ENCODE measurements at places on chromosomes 7 and 10. TPM values are rescaled to one million over a fixed set of nuclear protein-coding genes. Genes with fewer than 3 reads are reported as not detected.

GRCh38 chr7:92682903-92683539 is 92.8 kb upstream of the FAM133B start:
- DNase-seq, result no peak

- no peak for DNase-seq
Measured at GRCh38 chr7:117143066-117143465, 179.8 kb downstream of the WNT2 start.

DNA sequence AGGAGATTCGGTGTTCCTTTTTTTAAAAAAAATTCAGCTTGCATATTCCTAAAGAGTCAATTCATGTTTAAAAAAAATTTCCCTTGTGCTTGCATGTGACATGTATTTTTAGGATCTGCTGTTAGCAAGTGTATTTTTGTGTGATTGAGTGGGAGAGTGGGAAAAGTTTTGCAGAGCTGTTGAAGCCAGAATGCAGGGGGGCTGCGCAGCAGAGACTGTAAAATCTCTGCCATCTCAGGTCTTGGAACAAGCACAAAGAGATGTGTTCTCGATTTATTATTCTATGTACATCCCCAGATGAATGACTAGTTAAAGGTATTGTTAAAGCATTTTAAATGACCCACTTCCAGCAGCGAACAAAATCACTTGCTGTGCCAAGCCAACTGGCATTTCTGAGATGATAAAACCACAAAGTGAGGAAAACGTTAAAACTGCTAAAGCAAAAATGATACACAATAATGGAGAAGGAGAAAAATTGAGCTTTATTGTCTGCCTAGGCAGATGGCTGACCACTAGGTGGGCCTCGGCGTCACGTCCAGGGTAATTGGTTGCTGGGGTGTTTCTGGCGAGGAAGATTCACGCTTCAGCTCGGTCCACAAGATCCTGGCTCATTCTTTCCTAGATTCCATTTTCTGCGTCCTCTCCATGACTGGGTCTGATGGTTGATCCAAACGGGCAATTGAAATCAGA is 67.0 kb upstream of the ATRNL1 start:
- DNase-seq, result no peak

ANKRD61 gene
- polyA plus RNA-seq, result 1.9 TPM

- DNase-seq, result no peak
Measured at GRCh38 chr7:155884225-155885166, 72.2 kb upstream of the SHH start.

DNA sequence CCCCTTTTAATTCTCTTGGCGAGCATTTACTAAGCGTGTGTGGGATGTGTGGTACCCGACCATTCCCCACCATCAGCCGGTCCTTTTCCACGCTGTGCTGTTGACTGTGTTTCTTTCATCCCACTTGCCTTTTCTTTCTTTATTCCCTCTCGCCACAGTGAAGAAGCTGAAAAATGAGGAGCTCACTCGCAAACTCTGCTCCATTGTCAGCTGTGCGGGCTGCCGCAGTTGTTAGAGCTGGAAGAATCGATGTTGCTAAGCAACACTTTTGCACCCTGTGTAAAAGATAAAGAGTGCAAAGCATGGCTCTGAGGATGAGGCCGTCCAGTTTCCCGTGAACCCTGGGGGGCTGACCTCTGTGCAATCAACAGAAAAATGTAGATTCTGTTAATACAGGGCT is 203.1 kb upstream of the NEBL start:
- DNase-seq, result no peak

GRCh38 chr7:44787041-44787440 is 9.4 kb upstream of the PPIA start:
- no peak for DNase-seq

DNA sequence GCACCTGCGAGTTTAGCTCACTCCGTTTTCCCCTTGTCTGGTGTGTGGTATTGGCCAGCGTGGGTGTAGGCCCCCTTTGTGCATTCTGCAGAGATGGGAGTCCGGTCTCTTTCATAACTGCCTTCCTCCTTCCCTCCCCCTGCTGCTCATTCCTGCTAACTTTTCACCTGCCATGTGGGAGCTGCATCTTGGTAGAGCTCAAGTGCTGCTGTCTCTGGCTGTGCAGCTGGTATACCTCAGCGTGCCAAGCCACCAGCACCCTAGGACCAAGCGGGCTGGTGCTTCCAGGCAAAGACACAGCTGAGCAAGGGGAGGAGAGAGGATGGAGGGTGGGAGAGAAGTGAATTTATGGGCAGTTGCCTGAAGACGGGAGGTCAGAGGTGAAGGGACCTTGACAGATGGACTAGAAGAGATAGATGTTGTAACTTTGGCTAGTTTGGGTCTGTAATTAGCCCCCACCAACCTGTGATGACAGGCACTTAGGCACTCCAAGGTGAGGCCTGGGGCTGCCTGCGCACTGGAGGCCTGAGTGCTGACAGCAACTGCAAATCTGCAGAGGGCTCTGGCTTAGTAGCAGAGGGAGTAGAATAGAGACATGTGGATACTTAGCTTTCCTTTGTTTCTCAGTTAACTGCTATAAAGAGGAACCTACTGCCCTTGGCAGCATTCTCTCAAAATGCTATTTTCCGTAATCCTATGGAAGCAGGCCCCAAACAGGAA is 148.8 kb upstream of the AGK start:
- DNase-seq, result no peak

DNA sequence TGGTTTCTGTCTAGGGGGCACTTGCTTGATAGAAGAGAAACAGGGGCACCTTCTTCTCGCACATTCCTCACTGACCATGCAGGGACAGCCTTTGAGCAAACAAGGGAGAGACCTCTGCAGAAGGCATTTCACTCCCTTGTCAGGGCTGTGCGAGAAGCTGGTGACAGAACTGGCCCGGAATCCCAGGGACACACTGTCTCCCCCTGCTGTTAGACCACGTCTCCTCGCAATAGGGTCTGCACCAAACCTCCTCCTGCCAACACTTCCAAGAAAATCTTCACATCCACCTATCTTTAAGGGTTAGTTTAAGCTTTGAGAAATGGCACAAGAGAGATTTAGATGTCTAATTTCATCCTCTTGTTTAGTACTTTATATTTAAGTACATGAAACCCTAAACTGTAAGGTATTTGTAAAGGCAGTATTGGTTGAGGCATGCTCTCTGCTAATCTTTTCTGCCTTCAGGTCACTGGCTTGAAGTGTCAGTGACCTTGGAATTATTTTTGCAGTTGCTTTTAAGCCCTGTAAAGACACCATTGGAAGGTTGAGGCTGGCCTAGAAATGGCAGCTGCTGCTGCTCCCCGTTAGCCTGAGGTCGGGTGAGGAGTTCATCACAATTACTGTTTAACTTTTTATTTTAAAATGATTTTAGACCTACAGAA is 37.0 kb downstream of the RBM20 start:
- DNase-seq, result peak; percentile 87

DNA sequence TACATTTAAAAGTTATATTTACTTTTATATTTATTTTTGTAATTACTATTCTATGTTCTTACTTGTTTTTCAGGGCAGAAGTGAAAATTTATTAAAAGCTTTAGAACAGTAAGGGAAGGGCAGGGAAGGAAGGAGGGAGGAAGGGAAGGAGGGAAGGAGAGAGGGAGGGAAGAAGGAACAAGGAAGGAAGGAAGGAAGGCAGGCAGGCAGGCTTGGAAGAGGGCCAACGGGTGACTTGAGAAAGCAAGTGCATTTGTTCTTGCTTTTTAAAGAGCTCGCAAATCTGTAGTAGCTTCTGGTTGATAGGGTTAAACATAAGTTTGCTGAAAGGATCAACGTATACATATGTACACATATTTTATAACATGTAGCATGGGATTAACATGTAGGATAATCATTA is 725.3 kb upstream of the FZD8 start:
- no peak for DNase-seq

DNA sequence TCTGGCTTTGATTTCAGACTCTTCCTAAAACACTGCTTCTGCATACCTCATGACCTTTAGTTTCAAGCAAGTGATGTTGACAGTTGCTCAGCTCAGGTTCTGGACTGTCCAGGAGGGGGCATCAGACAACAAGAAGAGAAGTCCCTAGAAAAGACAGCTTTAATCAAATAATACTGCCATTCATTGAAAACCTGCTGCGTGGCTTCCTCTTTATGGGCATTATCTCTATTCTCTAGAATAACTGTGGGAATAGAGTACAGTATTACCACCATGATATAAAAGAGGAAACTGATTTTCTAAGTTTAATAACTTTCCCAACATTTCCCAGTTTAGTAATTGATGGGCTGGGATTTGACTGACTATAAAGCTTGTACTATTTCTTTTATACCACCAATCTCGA is 170.4 kb downstream of the SNX13 start:
- DNase-seq, result peak; percentile 81

- no peak for DNase-seq
Measured at GRCh38 chr10:18545621-18546305, 105.6 kb downstream of the NSUN6 start.

GCK gene
- polyA plus RNA-seq, result 26.7 TPM

GRCh38 chr7:69696054-69696591 is 97.8 kb downstream of the AUTS2 start:
- DNase-seq, result no peak

CEP55 gene
- polyA plus RNA-seq, result 3.1 TPM

DNA sequence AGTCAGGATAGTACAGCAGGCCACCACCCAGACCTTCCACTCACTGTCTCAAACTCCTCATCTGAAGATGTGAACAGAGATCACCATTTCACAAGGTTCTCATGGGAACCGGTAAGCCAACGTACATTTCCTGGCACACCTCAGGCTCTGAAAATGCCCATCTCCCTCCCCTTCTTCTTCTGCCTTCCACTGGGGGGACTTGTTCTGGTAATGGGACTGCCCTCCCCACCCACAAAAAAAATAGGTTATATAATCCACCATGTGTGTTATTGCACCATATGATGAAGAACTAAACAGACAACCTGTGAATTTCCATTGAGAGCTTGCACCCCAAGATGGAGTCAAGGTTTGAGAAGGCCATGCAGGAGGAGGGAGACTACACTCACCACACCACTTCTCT is 42.1 kb upstream of the IKZF1 start:
- DNase-seq, result no peak

CALML3 gene
- not detected for polyA plus RNA-seq

- no peak for DNase-seq
Measured at GRCh38 chr7:84665339-84665738, 470.8 kb upstream of the SEMA3A start.

DNA sequence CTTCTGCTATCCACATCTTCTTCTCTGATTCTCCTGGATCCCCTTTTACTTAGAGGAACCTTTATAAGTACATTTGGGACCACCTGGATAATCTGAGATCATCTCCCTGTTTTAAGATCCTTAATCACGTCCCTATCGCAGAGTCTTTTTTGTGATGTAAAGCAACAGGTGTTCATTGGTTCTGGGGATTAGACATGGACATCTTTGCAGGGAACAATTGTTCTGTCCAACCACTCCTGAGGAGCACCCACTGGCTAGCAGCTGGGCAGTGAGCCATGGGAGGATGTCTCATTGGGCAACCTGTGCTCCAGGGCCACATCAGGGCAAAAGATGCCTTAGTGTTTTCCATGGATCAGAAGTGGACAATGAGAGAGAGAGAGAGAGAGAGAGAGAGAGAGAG is 56.0 kb downstream of the ZNF800 start:
- no peak for DNase-seq

- DNase-seq, result peak; percentile 97
Measured at GRCh38 chr10:78407009-78407711, 373.5 kb downstream of the RPS24 start.

GRCh38 chr7:12475362-12476063 is 71.8 kb upstream of the VWDE start:
- peak; percentile 77 for DNase-seq

DNA sequence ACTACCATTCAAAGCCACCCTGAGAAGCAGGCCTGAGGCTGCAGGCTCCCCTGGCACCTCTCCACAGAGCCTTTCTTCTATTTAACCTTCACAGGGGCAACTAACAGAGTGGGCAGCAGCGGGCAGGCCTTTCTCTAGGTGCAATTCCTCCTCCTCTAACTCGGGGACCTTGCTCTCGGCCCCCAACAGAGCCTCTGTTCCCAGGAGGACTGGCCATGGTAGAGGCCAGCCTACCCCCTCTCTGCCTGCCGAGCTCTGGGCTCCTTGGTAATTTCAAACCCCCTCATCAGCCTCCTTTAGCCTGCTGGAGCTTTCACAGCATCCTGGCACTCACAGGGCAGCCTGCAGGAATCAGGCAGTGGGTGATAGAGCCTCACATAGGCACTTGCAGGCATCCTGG is 920.8 kb upstream of the ZNF722 start:
- DNase-seq, result no peak

DNA sequence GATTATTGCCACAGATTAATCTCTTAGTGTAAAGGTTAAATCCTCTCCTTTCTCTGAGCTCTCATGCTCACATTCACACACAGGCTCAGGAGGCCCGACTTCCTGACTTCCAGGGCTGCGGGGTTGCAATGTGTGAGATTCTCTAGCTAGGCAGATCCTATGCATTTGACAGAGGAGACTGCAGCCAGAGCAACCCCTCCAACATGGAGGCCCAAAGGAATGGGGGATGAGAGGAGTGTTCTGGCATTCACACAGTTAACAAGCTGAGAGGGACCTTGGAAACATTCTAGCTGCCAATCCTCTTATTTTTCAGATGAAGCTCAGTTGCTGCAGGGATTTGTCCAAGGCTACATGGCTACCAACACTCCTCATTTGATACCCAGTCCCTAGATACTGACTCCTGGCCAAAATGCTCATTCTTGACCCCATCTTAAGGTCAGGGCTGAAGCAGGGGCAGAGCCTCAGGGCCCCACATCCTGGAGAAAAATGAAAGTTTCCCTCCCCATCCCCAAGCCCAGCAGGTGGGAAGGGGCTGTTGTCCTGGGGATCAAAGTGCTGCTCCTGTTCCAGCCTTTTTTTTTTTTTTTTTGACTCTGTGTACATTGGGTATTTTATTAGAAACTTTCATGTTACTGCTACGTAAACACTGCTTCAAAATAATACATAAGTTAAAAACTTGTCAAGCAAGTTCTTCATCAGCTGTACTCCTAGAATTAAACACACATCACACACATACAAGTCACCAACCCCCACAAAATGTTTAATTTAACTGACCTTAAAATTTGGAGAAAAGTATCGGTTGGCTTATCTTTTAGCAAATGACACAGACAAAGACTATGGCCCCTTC is 325.6 kb downstream of the PLXNA4 start:
- no peak for DNase-seq

PLEKHS1 gene
- polyA plus RNA-seq, result not detected

DNA sequence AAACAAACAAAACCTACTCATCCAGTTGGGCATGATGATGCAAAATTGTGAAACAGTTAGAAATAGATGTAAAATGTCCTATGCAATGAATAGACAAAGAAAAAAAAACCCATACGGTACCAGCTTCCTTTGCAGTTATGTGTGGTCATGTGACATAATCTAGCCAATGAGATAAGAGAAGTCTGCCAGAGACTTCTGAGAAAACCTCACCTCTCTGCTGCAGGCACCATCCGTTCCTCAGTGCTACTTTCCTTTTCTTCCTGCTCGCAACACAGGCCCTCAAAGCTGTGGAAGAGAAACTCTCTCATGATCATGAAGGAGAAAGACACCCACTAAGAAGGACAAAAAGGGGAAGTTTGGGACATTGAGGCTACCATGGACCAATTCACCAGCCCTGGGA is 76.8 kb upstream of the CARD11 start:
- DNase-seq, result no peak

JAKMIP3 gene
- 0.75 TPM for polyA plus RNA-seq

- DNase-seq, result no peak
Measured at GRCh38 chr10:47035819-47036337, 124.7 kb downstream of the PTPN20 start.
